ENCODE measurements at places on chromosomes 1 and 21. TPM values are rescaled to one million over a fixed set of nuclear protein-coding genes. Genes with fewer than 3 reads are reported as not detected.

DNA sequence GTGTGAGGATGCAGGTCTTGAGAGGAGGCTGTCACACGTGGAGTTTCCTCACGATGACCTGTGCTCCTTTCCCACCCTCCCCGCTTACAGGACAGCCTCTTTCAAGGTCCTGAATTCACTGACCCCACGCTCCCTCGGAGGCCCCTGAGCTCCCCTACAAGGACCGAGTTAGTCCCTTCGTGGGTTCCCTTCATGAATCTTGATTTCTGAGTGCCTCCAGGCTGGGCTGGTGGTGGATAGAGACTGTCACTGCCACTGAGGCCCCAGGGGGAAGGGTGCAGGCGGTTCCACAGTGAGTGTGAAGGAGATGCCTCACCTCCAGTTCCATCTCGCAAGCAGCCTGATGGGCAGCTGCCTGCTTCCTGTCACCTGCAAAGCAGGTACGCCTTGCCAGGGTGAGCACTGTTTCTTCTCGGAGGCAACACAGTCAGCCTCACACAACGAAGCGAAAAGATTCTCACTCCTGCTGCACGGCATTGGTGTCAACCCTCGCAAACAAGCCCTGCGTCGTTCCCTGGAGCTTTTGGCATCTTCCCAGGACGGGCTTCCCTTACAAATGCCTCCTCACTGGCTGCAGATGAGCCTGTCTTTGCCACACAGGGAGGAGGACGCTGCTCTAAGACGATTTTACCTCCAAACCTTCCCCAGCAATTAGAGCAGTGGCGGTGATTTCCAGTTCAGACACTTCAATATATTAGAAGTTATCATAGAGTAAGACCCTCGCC is 26.7 kb upstream of the PCP4 start:
- no peak overlapping the region for H3K27ac ChIP-seq
- H3K36me3 ChIP-seq: no peaks in the 10 kb centered on the region
- no peak overlapping the region for H3K4me3 ChIP-seq
- no peaks in the 10 kb centered on the region for H3K27me3 ChIP-seq
- no peak for DNase-seq
- no peaks in the 10 kb centered on the region for H3K4me1 ChIP-seq

DNA sequence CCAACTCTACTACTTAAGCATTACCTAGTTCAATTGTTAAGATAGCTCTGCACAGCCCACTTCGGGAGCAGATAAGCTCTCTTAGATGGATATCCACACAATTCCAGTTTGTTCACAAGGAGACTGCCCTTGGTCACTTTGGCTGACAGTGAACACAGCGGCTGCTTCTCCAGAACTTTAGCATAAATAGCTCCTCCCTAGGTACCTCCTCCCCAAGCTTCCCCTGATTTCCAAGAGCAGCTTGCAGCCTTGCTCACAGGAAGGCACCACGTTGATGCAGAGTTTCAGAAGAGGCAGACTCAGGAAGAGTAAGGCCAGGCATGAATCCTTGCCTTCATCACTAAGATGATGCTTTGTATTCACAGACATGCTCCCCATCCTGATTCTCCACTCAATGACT is 24.7 kb downstream of the TFF3 start:
- no peaks in the 10 kb centered on the region for H3K27me3 ChIP-seq
- H3K4me1 ChIP-seq: no peaks in the 10 kb centered on the region
- H3K4me3 ChIP-seq: no peak overlapping the region
- H3K36me3 ChIP-seq: peaks cover 14% of the 10 kb centered on the region

- H3K4me1 ChIP-seq: no peaks in the 10 kb centered on the region
- H3K27ac ChIP-seq: no peak overlapping the region
- DNase-seq: peak; percentile 63
- no peaks in the 10 kb centered on the region for H3K36me3 ChIP-seq
- no peak overlapping the region for H3K4me3 ChIP-seq
Observed at GRCh38 chr1:1092149-1092855, 18.2 kb upstream of the RNF223 start.

DNA sequence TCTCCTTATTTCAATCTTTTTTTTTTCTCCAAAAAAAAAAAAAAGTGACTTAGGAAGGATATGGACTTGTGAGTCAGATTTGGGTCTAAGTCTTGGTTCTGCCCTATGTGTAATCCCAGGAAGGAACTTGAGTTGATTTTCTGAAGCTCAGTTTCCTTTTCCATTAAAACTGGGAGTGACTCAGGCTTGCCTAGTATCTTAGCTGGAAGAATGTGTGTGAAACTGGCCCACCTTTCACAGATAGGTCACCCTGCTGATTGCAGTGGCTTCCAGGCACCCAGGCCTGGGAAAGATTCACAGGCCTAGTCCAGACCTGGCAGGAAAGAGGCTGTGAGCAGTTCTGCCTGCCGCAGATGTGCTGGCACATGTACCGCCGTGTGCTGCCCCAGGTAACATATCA is 218.3 kb upstream of the HOOK1 start:
- no peak for DNase-seq
- H3K4me3 ChIP-seq: no peak overlapping the region
- H3K27ac ChIP-seq: no peak overlapping the region
- H3K36me3 ChIP-seq: no peaks in the 10 kb centered on the region
- H3K27me3 ChIP-seq: no peaks in the 10 kb centered on the region
- H3K4me1 ChIP-seq: no peaks in the 10 kb centered on the region

DNA sequence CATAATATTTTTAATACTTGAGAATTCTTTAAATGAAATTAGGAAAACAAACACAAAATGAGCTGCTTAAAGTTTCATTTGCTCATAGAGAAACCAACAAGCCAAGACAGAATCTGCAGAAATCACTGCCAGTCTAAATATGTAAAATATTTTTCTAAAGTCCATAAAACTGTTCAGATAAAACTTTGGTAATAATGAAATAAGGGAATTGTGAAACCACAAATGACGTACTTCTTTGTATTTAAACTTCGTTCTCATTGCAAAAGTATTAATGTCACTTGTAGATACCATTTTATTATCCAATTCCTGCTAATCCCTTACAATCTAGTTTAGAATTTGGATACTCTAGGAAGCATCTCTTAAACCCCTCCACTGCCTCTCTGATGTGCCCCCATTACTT is 234.5 kb upstream of the NEGR1 start:
- H3K27ac ChIP-seq: no peak overlapping the region
- H3K36me3 ChIP-seq: no peaks in the 10 kb centered on the region
- no peaks in the 10 kb centered on the region for H3K27me3 ChIP-seq

- no peak for DNase-seq
- H3K36me3 ChIP-seq: no peaks in the 10 kb centered on the region
- peaks cover 40% of the 10 kb centered on the region for H3K4me1 ChIP-seq
- no peaks in the 10 kb centered on the region for H3K27me3 ChIP-seq
Observed at GRCh38 chr1:154608397-154609270, 648 bp upstream of the ADAR start.

- no peaks in the 10 kb centered on the region for H3K36me3 ChIP-seq
- no peak overlapping the region for H3K27ac ChIP-seq
- no peaks in the 10 kb centered on the region for H3K27me3 ChIP-seq
- DNase-seq: no peak
- H3K4me1 ChIP-seq: peaks cover 39% of the 10 kb centered on the region
Observed at GRCh38 chr1:234538930-234539649, 60.1 kb upstream of the TARBP1 start.

- peaks cover 84% of the 10 kb centered on the region for H3K36me3 ChIP-seq
- H3K27ac ChIP-seq: no peak overlapping the region
- H3K4me3 ChIP-seq: no peak overlapping the region
- H3K27me3 ChIP-seq: no peaks in the 10 kb centered on the region
- no peak for DNase-seq
Observed at GRCh38 chr1:205719015-205719414, 31.0 kb downstream of the NUCKS1 start.

DNA sequence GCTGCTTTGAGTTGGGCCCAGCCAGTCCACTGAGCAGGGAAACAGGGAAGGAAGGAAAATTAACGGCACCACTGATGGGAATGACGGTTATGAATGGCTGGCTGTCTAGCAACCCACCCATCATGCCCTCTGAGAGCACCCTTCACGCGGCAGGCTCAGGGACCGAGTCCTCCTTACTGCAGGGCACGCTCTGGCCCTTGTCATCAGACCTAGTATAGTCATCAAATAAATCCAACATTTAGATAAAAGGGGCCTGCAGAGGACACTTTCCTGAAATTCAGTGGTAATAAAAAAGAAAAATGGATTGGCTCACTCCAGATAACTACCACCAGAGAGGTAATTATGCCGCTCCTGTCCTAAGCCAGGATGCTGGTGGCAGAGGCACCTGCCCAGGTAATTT is 509.4 kb downstream of the MATN1 start:
- no peak overlapping the region for H3K27ac ChIP-seq
- H3K27me3 ChIP-seq: peaks cover 4% of the 10 kb centered on the region
- H3K4me1 ChIP-seq: no peaks in the 10 kb centered on the region
- no peak overlapping the region for H3K4me3 ChIP-seq
- DNase-seq: no peak

Gene ZSCAN20
- 4.3 TPM for total RNA-seq

Gene KLF18
- not detected for total RNA-seq

GRCh38 chr1:186978596-186979556 is 150.1 kb downstream of the PLA2G4A start:
- no peaks in the 10 kb centered on the region for H3K27me3 ChIP-seq
- DNase-seq: no peak
- peaks cover 5% of the 10 kb centered on the region for H3K36me3 ChIP-seq
- no peak overlapping the region for H3K4me3 ChIP-seq

DNA sequence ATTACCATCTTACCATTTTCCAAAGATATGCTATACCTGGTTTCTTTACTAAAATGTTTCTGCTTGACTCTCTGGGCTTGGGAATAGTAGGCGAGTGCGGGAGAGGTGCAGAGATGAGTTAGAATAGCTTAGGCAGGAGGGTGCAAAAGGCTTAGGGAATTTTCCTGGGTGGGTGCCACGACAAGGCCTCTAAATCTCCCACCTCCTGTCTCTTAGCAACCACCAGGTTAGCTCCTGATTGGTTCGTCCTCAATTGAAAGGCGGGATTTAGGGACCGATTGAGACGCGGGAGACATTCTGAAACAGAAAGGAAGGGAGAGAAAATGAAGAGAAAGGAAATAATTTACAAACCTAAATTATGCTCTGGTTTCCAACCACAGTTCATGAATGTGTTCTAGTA is 3.1 kb downstream of the ACKR1 start:
- peak overlapping the region; percentile 6 for H3K27ac ChIP-seq
- no peaks in the 10 kb centered on the region for H3K36me3 ChIP-seq
- peak overlapping the region; percentile 36 for H3K4me3 ChIP-seq
- no peak for DNase-seq

Gene INAVA
- total RNA-seq: 9.0 TPM

Gene SEC16B
- total RNA-seq: 2.2 TPM

Gene PLEKHG5
- 12.2 TPM for total RNA-seq

Gene SHE
- total RNA-seq: 48.3 TPM

DNA sequence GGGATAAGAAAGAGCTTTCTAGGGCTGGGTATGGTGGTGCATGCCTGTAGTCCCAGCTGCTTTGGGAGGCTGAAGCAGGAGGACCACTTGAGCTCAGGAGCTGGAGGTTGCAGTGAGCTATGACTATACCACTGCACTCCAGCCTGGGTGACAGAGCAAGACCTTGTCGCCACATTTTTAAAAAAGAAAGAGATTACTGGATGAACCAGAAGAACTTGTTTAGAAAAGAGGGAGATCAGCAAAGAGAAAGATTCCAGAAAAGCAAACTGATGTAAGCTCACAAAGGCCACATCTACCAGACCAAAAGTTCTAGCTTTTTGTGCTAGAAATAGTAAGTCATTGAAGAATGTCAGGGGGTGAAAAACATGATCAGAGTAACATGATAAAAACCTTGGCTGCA is 117.6 kb downstream of the KIAA0319L start:
- no peaks in the 10 kb centered on the region for H3K27me3 ChIP-seq
- H3K4me3 ChIP-seq: no peak overlapping the region
- peaks cover 90% of the 10 kb centered on the region for H3K36me3 ChIP-seq
- no peak overlapping the region for H3K27ac ChIP-seq

- no peak overlapping the region for H3K4me3 ChIP-seq
- no peak for DNase-seq
- H3K36me3 ChIP-seq: no peaks in the 10 kb centered on the region
- no peaks in the 10 kb centered on the region for H3K4me1 ChIP-seq
- H3K27ac ChIP-seq: no peak overlapping the region
- H3K27me3 ChIP-seq: no peaks in the 10 kb centered on the region
Observed at GRCh38 chr1:116722016-116722838, 32.0 kb upstream of the CD2 start.

DNA sequence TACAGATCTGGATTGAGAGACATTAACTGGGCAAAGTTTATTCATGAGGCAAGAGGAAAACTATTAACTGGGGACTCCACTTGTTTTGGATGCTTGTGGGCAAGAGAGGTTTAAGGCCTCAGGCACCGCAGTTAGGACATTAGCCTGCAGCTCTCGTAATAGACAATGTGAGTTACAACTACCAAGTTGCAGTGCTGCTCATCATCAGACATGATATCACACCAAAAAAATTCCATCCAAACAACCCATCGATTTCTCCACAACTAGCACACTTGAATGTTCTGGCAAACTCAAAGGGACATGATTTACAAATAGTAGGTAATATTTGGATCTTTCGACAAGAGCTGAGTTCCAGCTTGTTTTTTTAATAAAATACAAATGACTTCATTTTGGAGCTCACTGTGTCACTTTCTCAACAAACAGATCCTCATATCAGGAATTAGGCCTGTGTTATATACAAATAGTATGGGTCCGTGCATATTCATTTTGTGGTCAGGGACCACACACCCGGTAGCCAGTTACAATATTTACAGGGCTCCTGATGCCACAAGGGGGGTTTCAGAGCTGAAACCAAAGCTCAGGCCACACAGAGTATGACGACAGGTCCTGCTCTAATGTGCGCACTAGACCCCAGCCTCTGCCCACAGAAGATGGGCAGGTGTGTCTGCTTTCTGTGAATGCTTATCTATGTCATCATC is 128.0 kb downstream of the TGFBR3 start:
- no peak overlapping the region for H3K27ac ChIP-seq
- no peak overlapping the region for H3K4me3 ChIP-seq
- no peaks in the 10 kb centered on the region for H3K36me3 ChIP-seq
